Activated CD4-positive, alpha-beta memory T cell treated with anti-CD3 and anti-CD28 coated beads for 36 hours (primary cell): ENCODE measurements at places on chromosomes 13 and 19.

DNA sequence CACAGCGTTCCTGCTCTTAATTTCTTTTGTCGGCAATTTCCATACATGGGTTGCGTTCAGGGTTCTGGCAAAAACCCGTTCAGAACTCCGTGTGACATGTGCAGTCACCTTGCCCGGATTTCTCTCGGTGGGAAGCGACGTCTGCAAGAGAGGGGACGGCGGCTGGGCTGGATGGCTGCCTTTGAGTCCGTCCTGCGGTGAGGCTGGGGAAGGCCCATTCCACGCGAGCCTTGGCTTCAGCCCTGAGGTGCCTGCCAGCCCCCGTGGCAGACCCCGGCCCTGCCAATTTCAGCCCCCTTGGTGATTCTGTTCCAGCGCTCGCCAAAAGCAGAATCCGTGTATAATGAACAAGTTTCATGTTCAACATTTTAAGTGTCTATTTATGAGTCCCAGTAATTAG is 72.6 kb upstream of the TSHZ3 start:
- no peaks in the 10 kb centered on the region for H3K4me1 ChIP-seq
- H3K36me3 ChIP-seq = no peaks in the 10 kb centered on the region
- no peak overlapping the region for H3K27ac ChIP-seq
- DNase-seq = no peak
- H3K27me3 ChIP-seq = peaks cover 20% of the 10 kb centered on the region

DNA sequence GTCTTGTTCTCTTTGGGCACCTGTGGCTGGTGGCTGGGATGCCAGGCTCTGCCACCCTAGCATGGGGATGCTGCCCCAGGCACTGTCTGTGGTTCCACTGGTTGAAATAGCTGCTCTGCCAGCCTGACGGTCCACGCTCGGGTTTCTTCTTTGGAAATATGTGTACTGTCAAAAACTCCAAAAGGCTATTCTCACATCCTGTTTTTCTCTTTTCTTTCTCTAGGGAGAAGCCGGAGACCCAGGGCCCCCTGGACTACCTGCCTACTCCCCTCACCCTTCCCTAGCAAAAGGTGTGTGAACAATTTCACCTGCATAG is 115.0 kb downstream of the RAB20 start:
- H3K27me3 ChIP-seq = peaks cover 27% of the 10 kb centered on the region
- no peak overlapping the region for H3K4me3 ChIP-seq
- DNase-seq = no peak
- H3K27ac ChIP-seq = no peak overlapping the region
- H3K4me1 ChIP-seq = no peaks in the 10 kb centered on the region

DNA sequence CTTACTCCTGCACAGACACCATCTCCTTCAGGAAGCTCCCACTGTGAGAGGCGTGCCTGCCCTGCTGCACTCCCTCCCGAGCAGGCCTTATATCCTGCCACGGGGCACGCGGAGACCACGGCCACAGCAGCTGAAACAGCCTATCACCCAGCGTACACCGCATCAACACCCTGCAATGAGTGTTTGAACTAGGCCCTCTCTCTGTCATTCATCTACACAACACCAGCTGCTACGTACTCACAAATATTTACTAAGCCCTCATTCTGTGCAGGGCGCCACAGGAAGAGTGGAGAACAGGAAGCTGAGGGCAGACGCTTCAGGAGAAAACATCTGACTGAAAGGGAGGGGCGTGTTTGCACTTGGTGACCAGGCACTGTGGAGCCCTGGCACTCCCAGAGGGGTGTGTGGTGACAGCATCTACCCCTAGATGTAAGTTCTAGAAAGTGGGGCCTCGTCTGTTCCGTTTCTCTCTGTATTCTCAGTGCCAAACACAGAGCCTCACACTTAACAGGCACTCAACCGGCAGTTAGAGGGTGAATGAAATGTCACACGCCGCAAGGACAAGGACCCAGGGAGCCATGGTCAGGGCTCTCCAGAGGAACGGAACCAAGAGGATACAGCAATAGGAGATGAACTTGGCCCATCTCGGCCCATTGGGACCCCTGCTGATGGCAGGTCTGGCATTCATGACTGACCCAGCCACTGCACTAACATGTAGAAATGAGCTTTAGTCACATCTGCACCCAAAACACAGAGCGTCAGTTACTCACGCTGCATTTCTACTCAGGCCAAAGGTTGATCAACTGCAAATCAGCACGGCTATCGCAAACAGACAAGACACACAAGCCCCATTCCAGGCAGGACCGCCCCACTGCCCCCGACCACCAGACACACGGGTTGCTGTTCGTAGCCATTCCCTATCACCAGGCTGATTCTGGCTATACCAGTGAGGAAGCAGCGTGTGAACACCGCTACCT is 15.7 kb downstream of the RANBP3 start:
- peak; percentile 84 for DNase-seq
- H3K27ac ChIP-seq = peak overlapping the region; percentile 98
- H3K27me3 ChIP-seq = no peaks in the 10 kb centered on the region
- H3K4me1 ChIP-seq = peaks cover 92% of the 10 kb centered on the region
- peaks cover 4% of the 10 kb centered on the region for H3K36me3 ChIP-seq
- H3K4me3 ChIP-seq = peak overlapping the region; percentile 43

- H3K4me3 ChIP-seq = no peak overlapping the region
- no peaks in the 10 kb centered on the region for H3K36me3 ChIP-seq
- H3K27ac ChIP-seq = no peak overlapping the region
- H3K27me3 ChIP-seq = peaks cover 14% of the 10 kb centered on the region
- H3K4me1 ChIP-seq = peaks cover 2% of the 10 kb centered on the region
- DNase-seq = peak; percentile 84
These were observed 42.0 kb upstream of the NFIC start for GRCh38 chr19:3324405-3324856.

DNA sequence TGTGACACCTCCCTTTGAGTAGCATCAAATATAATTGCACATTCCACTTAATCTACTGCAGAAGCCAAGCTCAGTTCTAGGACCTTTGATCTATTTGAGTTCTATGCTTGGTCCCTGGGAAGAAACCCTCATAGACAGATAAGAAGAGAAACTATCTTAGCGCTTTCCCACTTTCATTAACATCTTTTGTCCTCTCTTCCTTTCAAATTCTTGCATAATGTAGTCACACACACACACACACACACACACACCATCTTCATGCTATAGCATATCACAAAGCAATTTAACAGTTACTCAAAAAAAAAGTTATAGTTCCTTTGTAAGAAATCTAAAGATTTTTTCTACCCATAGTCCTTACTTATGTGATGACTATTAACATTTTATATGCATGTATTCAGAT is 735.9 kb upstream of the PCDH9 start:
- no peak overlapping the region for H3K4me3 ChIP-seq
- no peak for DNase-seq
- no peaks in the 10 kb centered on the region for H3K36me3 ChIP-seq
- H3K4me1 ChIP-seq = no peaks in the 10 kb centered on the region
- H3K27me3 ChIP-seq = no peaks in the 10 kb centered on the region

DNA sequence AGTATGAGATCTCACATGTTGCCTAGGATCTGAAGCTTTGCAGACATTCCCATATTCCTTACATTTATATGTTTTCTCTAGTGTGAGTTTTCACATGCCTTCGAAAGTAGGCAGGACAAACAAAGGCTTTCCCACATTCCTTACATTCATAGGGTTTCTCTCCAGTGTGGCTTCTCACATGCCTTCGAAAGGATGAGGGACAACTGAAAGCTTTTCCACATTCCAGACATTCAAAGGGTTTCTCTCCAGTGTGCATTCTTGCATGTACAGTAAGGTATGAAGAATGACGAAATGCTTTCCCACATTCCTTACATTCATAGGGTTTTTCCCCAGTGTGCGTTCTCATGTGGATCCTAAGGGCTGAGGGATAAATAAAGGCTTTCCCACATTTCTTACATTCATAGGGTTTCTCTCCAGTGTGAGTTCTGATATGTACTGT is 14.2 kb downstream of the ZNF699 start:
- no peak overlapping the region for H3K4me3 ChIP-seq
- no peaks in the 10 kb centered on the region for H3K4me1 ChIP-seq
- H3K27me3 ChIP-seq = no peaks in the 10 kb centered on the region
- H3K27ac ChIP-seq = no peak overlapping the region
- DNase-seq = no peak

DNA sequence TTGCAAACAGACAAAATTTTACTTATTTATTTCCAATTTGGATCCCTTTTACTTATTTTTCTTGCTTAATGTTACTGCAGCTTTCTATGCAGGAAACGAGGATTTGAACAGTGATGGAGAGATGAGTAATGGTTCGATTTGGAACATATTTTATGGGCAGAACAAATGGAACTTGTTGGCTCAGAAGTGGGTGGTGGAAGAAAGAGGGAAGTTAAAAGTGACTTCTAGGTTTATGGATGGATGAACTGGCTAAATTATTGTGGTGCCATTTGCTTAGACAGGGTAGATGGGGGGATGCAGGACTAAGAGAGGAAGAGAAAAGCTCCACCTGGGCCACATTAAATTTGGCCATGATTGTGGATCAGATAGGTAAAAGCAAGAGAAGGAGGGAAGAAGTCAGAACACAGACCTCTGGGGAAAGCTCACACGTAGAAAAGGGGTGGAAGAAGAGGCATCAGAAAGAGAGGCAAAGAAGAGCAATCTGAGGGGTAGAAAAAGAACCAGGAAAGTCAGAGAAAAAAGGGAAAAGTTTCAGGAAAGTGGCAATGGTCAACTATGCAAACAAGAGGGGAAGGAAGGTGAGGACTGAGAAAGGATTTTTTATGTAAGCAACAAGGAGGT is 768 bp upstream of the CYSLTR2 start:
- H3K4me1 ChIP-seq = peaks cover 36% of the 10 kb centered on the region
- H3K27me3 ChIP-seq = no peaks in the 10 kb centered on the region
- no peak for DNase-seq
- no peaks in the 10 kb centered on the region for H3K36me3 ChIP-seq
- H3K27ac ChIP-seq = peak overlapping the region; percentile 81
- peak overlapping the region; percentile 75 for H3K4me3 ChIP-seq

- DNase-seq = no peak
- H3K4me1 ChIP-seq = no peaks in the 10 kb centered on the region
- H3K27me3 ChIP-seq = no peaks in the 10 kb centered on the region
- H3K36me3 ChIP-seq = no peaks in the 10 kb centered on the region
- H3K27ac ChIP-seq = no peak overlapping the region
These were observed 75.6 kb downstream of the SPRY2 start for GRCh38 chr13:80265348-80265747.

DNA sequence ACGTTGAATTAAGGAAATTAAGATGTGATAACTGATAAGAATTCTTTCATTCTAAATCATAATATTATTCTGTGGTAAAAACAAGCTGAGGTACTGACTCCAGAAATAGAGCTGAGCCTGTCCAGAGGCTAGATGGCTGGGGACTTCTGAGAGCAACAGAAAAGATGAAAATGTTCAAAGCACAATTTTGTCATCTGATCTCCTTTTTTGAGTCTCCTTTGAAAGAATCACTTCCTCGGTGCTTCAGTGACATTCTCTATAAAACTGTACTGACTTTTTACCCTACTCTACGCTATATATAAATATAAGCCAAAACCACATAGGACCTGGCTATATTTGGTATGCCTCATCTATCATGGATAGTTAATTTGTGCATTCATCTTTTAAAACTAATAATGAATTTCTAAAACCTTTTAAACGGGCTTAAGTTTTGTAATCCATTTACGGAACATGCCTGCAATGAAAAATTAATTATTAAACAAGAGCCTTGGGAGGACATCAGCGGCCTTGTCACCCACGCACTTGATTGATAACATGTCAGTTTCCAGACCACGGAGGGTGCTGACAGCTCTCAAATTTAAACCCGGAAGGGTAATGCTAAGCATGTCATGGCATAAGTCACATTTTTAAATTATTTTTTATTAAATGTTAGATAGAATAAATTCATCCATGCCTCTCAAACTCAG is 235.5 kb downstream of the PCDH9 start:
- no peaks in the 10 kb centered on the region for H3K36me3 ChIP-seq
- no peaks in the 10 kb centered on the region for H3K4me1 ChIP-seq
- no peak overlapping the region for H3K4me3 ChIP-seq
- no peak overlapping the region for H3K27ac ChIP-seq

GRCh38 chr13:33087091-33087490 is 70.9 kb downstream of the KL start:
- no peak overlapping the region for H3K27ac ChIP-seq
- no peak for DNase-seq
- H3K4me1 ChIP-seq = peaks cover 4% of the 10 kb centered on the region
- peaks cover 4% of the 10 kb centered on the region for H3K27me3 ChIP-seq
- H3K4me3 ChIP-seq = no peak overlapping the region

GRCh38 chr13:100828226-100828625 is 153.6 kb upstream of the TMTC4 start:
- peaks cover 12% of the 10 kb centered on the region for H3K27me3 ChIP-seq
- H3K4me1 ChIP-seq = no peaks in the 10 kb centered on the region
- no peak overlapping the region for H3K27ac ChIP-seq
- H3K4me3 ChIP-seq = no peak overlapping the region
- no peak for DNase-seq

DNA sequence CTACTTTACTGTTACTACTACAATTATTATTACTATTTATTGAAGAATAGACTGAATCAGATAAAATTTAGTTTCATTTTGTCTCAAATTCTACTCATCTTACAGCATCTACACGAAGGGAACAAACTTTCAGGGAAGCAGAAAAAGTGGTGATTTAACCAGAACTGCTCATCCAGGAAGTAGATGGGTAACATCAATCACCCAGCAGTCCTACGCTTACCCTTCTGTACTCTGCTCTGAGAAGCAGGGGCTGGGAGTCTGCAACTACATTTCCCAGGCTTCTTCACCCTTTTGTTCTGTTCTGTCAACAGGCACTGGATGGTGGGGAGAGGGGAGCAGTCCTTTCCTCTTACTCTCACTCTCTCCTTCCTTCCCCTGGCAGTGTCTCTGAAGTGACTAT is 31.4 kb upstream of the GGACT start:
- H3K36me3 ChIP-seq = peaks cover 36% of the 10 kb centered on the region
- DNase-seq = no peak
- no peak overlapping the region for H3K4me3 ChIP-seq
- no peaks in the 10 kb centered on the region for H3K27me3 ChIP-seq
- peaks cover 9% of the 10 kb centered on the region for H3K4me1 ChIP-seq
- H3K27ac ChIP-seq = no peak overlapping the region

DNA sequence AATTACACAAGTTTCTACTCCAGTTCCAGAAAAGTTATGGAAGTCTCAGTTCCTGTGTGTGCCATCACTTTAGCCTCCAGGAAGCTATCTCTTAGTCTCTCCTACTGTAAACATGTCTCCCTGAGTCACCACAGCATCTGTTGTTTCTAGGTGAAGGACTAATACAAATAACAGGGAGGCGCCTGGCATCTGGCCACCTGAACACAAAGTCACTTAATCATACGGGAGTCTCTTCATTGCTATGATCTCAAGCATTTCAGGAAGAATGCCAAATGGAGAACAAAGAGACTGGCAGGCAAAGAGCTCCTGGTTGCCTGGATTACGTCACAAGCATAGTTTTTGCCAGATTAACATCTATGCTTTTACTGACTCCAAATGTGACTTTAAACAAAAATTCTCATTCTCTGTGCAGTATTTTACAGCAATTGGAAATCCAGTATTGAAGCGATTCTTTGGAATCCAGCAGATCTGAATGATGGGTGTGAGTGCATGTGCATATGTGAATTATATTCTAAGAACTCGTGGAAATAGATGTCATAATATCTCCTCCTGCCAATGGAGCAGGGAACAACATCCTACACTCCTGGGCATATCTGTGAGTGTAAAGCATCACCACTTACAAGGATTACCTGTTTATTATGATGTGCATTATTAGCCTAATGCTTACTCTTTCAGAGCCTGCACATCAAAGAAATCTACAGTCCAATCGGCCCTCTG is 572.8 kb downstream of the PCDH9 start:
- H3K27ac ChIP-seq = no peak overlapping the region
- H3K4me1 ChIP-seq = no peaks in the 10 kb centered on the region
- no peak for DNase-seq
- no peak overlapping the region for H3K4me3 ChIP-seq
- H3K36me3 ChIP-seq = no peaks in the 10 kb centered on the region

- H3K4me3 ChIP-seq = no peak overlapping the region
- no peaks in the 10 kb centered on the region for H3K4me1 ChIP-seq
- H3K27ac ChIP-seq = no peak overlapping the region
- DNase-seq = no peak
- no peaks in the 10 kb centered on the region for H3K36me3 ChIP-seq
- H3K27me3 ChIP-seq = no peaks in the 10 kb centered on the region
These were observed 31.2 kb downstream of the KEAP1 start for GRCh38 chr19:10471909-10472308.
